ENCODE measurements at places on chromosomes 13 and 19.
A peak's percentile ranks its signal among the peaks of the same experiment; 100 is the strongest.

DNA sequence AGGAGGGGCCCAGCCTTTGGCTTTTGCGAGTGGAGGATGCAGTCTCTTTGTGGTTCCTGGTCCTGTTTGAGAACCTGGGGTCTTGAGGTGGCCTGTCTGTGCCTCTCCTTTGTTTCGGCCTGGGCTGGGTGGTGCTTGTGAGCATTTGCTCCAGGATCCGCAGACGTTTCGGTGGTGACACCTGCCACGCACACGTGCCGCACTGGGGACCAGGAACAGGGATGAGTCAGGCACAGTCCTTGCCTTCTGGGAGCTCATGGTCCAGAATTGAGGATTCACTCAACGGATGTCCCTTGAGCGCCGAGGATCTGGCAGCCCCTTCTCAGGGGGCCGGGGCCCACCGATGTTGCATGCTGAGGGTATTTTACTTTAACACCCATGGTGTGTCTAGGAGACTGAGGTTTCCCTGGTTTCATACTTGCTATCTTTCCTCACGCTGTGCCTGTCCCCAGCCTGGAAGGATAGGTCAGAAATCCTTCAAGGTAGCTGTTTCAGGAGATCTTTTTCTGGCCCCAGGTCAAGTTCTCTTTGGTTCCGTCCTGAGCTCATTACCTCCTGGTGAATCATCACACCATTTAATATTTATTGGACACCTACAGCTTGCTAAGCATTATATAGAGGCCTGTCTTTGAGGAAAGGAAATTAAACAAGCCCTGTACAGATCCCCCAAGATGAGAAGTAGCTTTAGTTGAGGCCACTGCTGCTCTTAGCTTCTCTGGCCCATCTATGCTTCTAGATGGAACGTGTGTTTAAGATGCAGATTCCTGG, 5.1 kb downstream of the HDGFL2 start:
- no peak for DNase-seq

DNA sequence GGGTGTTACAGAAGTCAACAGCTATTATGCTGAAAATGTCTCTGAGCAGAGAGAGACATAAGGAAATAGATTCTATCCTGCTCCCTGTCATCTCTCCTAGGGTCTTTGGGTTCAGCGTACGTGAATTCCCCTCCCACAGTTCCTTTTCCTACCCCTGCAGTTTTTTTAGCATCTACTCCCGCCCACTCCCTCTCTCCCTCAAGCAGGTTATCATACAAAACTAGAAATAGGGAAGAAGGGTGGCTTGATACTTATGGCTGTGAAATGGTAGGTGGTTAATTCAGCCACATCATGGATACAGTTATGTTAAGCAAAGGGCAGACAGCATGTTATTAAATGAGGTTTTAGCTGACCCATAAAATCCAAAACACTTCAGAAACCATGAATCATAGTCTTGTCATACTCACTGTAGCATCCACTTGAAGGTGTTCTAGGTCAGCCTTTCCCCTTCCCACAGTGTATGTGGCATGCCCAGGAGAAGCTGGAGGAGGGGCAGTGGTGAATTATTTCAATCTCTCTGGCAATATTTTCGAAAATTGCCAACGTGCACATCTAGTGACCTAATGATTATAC, 236.8 kb upstream of the SERP2 start:
- DNase-seq = no peak

DNA sequence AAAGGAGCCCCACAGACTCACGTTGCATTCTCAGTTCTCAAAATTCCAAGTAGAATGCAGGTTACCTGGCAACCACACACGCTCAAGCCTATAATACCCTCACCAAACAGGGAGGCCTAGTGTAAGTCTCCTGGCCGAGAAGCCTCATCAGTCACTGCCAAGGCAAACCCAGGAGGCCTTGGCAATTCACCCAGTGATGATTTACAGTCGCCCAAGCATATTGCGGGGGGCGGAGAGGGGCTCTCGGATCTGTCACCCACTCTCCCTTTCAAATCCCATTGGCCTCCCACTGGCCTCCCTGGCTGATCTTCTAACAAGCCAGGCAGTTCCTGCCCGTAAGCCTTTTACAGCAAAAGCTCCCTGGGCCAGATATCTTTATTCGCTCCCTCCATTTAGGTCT, 1.1 kb downstream of the AKAP8L start:
- DNase-seq = peak; percentile 52

- DNase-seq = no peak
These were observed 69.8 kb downstream of the CELF5 start for GRCh38 chr19:3294080-3294850.

DNA sequence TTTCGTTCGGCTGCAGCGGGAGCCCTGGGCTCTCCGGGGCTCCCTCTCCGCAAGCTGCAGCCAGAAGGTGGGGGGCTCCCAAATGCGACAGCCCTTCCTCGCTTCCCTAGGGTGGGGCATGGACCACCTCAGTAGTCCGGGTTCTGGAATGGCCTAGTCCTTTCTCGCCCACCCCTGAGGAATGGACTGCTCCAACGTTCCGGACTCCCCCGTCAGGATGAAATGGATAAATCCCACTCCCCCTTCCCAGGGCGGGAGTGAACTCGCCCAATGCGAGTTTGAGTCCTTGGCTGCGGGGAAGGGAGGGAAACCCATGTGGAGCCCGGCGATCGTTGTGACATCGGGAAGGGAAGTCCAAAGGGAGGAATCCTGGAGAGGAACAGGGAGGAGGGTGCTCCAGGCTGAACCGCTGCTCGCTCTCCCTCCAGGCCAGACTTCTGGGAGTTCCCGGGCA, 5.5 kb downstream of the HRC start:
- peak; percentile 91 for DNase-seq

DNA sequence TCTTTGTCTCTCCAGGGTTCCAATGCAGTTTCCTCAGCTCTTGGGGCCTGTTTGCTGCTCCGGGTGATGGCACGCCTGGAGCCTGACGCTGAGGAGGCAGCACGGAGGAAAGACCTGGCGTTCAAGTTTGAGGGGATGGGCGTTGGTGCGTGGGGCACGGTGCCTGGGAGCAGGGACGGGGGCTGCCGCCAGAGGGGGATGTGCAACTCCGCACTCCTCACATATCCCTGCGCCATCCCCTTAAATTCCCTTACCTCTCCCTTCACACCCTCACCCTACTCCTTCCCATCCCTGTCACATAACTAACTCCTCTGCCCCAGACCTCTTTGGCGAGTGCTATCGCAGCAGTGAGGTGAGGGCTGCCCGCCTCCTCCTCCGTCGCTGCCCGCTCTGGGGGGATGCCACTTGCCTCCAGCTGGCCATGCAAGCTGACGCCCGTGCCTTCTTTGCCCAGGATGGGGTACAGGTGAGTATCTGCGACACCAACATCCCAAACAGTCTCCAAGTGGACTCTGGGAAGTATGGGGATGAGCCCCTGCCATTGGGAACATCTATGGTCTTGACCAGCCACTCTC, 31.1 kb downstream of the TRPM4 start:
- no peak for DNase-seq

DNA sequence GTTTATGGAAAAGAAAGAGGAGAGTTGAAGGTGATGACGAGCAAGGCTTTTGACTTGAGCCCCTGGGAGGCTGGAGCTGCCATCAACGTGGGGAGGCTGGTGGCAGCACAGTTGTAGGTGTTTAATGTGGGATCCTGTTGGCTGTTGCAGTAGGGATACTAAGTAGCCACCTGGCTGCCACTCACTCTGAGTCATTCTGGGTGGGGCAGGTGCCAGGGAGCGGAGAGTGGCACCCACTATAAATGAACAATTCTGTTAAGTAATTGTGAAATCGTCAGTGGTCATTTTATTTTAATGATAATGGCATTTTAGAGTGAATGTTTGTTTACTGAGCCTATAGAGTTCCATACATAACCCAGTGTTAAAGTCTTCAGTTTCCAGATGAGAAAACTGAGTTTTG, 9.8 kb downstream of the ZNF317 start:
- DNase-seq = no peak

GRCh38 chr19:7722231-7722651, 9.7 kb downstream of the CLEC4G start:
- no peak for DNase-seq

- no peak for DNase-seq
These were observed 66.4 kb downstream of the DCT start for GRCh38 chr13:94412870-94413597.

GRCh38 chr19:31312009-31312676, 37.1 kb downstream of the TSHZ3 start:
- peak; percentile 82 for DNase-seq

DNA sequence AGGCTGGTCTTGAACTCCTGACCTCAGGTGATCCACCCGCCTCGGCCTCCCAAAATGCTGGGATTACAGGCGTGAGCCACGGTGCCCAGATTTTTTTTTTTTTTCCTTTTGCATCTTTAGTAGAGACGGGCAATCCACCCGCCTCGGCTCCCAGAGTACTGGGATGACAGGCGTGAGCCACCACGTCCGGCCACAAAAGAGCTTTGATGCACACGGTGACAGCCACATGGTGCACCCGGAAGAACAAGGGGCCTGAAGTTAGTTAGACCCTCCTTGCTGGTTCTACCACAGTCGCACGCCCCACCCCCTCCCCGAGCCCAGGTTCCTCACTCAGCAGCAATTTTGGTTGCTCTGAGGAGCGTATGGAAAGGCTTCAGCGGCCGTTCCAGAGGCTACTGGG, 54.2 kb upstream of the USE1 start:
- DNase-seq = no peak

- DNase-seq = no peak
These were observed 464.6 kb downstream of the MYO16 start for GRCh38 chr13:109093998-109094397.

GRCh38 chr13:103326326-103326725, 260.1 kb upstream of the SLC10A2 start:
- DNase-seq = no peak

DNA sequence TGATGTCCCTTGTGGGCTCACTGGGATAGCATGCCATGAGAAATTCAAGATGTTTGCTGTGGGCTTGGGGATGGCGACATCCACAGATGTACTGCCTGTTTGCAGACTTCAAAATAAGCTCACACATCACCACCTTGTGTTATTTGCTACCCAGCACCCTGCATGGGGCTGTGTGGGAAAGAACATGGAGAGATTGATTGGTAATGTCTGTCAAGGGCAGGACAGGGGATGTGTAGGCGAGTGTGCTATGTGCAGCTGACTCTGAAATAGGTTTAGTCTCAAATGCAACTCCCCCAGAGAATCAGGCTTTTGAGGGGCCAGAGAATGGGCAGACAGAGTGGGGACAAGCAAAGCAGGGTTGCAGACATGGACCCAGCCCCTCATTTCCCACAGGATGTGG, 24.7 kb downstream of the PNPLA6 start:
- no peak for DNase-seq

- no peak for DNase-seq
These were observed 18.4 kb upstream of the FRY start for GRCh38 chr13:32013181-32013580.

- no peak for DNase-seq
These were observed 11.3 kb downstream of the MYO9B start for GRCh38 chr19:17086834-17087233.

DNA sequence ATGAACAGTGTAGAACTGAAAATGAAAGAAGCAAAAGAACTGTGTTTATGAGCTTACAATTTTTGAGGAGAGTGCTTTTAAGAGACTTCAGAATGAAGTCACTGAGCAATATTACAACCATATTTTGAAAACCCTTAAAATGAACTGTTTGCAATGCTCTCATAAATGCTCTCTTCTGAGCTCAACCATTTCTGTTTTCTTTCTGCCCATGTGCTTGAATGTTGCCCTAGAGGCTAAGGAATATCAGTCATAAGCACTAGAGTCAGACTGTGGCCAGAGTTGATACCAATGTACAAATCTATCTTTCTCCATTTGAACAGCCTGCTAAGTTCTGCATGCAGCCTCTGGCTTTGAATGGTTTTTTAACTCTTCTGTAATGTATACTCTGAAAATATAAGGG, 1092.8 kb downstream of the PCDH9 start:
- no peak for DNase-seq

DNA sequence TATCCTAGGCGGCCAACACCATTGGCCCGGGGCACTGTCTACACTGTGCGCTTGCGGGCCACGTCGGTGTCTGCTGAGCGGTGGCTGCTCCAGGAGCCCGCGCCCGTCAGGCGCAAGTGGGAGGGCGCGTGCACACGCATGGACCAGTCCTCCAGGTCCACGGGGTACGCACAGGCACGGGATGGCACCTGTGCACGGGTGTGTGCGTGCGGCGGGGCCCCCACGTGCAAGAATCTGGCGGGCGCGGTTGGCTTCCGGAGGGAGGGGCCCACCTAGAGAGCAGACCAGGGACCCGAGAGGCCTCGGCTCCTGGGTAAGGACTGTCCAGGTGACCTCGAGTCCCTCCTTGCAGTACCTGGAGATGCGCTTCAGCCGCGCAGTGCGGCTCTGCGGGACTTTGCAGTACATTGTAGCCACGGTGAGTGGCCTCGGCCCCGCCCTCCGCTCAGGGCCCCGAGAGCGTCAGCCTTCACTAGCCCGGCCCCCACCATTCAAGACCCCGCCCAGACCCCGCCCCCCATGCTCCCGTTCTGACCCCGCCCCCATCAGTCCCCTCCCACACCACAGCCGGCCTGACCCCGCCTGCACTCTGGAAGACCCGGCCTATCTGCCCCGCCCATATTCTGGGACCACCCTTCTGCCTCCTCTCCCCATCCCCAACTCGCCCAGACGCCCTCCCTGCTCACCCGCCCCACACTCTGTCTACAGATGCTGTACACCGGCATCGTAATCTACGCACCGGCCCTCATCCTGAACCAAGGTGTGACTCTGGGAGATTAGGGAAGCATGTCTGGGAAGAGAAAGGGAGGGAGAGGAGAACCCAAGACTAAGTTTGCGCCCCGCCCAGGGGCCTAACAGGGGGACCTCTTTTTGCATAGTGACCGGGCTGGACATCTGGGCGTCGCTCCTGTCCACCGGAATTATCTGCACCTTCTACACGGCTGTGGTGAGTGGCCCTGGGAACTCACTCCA, 2.3 kb downstream of the SLC5A5 start:
- DNase-seq = no peak

- DNase-seq = no peak
These were observed 195.1 kb downstream of the NDFIP2 start for GRCh38 chr13:79675931-79676660.

- DNase-seq = peak; percentile 50
These were observed 45.9 kb downstream of the SPTBN4 start for GRCh38 chr19:40512473-40513344.

- DNase-seq = no peak
These were observed 804.5 kb upstream of the MIR17HG start for GRCh38 chr13:90542959-90543505.

GRCh38 chr13:31427151-31428100, 227.7 kb downstream of the B3GLCT start:
- DNase-seq = no peak

DNA sequence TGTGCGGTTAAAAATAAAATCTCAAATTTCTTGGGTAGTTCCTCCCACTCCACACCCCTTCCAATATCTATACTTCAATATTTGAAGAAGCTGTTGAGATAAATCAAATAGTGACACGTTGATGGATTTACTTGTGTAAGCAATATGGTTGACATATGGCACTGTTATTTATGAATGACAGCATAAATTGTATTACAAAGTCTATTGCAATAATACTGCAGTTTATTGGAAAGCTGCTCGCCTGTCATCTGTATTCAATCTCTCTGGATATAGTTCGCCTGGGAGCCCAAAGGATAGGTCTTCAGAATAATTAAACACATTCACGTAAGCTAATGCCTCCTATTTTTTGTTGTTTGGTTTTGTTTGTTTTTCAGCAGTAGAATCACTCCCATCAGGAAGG, 5.0 kb upstream of the ZIC5 start:
- DNase-seq = no peak

- DNase-seq = no peak
These were observed 361.0 kb downstream of the FGF14 start for GRCh38 chr13:102040812-102041211.
